ENCODE measurements at places on chromosomes 1 and 21.
A peak's percentile ranks its signal among the peaks of the same experiment; 100 is the strongest.

GRCh38 chr1:86906419-86906818 is 7.5 kb downstream of the SELENOF start:
- DNase-seq: no peak

- DNase-seq: no peak
These were observed 24.8 kb downstream of the IVNS1ABP start for GRCh38 chr1:185292237-185292636.

DNA sequence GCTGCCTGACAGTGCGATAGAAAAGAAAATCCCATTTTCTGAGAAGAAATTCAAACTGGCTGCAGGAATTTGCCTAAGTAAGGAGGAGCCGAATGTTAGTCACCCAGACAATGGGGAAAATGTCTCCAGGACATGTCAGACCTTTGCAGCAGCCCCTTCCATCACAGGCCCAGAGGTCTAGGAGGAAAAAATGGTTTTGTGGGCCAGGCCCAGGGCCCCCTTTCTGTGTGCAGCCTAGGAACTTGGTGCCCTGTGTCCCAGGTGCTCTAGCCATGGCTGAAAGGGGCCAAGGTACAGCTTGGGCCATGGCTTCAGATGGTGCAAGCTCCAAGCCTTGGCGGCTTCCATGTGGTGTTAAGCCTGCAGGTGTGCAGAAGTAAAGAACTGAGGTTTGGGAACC is 14.6 kb downstream of the ZBTB21 start:
- no peak for DNase-seq

GRCh38 chr1:231727171-231727570 is 100.6 kb downstream of the DISC1 start:
- no peak for DNase-seq

- DNase-seq: peak; percentile 53
These were observed 403 bp downstream of the MXRA8 start for GRCh38 chr1:1357871-1358432.

DNA sequence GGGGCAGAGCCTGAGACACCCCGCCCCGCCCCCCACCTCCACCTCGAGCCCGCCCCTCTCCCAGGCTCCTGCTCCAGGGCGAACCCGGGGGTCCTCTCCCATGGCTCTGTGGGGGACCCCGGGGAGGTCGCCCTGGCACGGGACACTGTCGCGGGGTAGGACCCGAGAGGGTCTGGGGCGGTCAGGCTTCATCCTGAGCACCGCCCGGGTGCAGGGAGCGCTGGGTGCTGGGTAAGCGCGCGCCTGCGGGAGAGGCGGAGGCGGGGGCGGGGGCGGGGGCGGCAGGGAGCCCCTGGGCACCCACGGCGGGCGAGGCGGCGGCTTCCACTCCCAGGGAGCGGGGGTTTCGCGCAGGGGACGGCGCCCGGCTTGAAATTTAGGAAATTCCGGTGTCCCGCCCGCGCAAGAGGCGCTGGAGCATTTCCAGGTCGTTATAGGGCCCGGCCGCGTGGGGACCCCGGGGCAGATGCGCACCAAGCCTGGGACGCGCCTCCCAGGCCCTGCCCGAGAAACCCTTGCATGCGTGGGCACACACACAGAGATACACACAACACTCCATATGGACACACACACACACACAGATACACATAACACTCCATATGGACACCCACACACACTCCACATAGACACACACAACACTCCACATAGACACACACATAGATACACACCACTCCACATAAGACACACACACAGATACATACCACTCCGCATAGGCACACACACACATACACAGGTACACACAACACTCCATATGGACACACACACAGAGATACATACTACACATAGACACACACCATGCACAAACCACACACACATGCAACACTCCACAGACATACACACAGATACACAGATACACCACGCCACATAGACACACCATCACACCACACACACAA is 48.7 kb upstream of the SLC19A1 start:
- peak; percentile 9 for DNase-seq

GRCh38 chr1:224513787-224514209 is 79.2 kb upstream of the WDR26 start:
- peak; percentile 79 for DNase-seq

DNA sequence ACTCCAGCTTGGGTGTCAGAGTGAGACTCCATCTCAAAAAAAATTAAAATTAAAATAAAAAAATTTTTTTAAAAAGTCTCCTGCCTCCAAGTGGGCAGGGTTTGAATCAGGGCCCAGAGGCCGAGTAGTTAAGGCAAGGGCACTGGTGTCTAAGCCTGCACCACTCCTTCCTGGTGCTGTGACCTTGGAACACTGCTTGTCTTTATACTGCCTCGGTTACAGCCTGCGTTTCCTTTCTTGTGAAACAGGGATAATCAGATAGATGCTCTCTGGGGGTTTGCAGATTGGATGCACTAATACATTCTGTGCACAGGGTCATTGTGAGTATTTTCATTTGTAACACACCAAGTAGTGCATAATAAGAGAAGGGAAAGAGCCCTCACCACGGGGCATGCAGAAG is 58.4 kb upstream of the EFHD2 start:
- no peak for DNase-seq

All from EL (cell line).